ENCODE measurements at places on chromosomes 13 and 19.

DNA sequence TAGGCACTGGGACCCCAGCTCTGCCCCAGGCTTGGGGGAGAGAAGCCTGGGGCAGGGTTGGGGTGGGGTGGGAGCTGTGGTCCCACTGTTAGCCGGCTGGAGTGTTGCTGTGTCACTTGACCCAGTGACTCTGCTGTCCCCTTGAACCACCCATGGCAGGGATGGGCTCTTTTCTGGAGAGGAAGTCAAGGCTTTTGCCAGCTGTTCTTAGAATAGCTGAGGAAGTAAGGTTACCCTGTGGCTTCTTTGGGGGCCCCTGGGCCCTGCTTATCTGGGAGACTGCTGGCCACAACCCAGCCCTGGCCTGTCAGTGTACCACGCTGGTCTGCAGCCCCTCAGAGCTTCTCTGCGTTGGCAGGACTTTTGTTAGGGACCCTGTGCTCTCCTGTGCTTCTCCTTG lies 9.1 kb downstream of the PNPLA6 start:
- no peak for DNase-seq

DNA sequence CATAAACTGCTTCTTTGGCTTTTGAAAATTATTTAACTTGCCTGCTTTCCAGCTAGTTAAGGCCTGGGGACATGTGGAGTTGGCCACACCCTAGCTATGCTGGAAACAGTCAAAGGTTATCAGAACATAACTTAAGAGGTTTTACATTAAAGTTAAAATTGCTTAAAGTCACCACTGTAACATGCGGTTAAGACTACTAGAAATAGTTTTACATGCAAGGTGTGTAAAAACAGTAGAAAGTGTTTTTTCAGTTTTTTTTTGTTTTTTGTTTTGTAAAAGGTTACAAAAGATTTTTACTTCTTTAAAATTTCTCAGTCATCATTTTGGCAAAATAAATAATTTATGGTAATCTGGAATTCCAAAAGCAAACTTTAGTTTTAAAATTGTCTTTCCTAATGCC lies 763.1 kb downstream of the UQCRFS1 start:
- DNase-seq: no peak

GRCh38 chr13:65763811-65764210 lies 1466.3 kb downstream of the PCDH9 start:
- DNase-seq: no peak

DNA sequence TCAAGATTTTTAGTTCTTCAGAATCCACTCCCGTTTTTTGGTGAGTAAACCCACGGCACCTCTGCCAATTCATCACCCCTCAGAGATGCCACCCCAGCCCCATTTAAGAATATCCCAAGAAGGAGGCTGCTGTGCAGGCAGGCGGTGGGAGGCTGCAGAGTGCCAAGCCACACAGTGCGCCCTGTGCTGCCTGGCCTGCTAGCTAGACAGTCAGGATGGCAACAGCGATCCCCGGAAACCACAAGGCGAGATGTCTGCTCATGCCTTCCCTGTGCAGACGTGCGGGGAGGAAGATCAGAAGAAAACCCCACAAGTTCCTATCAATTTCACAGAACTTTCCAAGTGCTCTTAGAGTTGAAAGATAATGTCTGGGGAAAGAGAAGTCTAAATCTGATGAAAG lies 64.8 kb upstream of the GPR183 start:
- DNase-seq: no peak

GRCh38 chr19:5804516-5805461 lies at the start of gene NRTN:
Gene NRTN (plus strand): TSS chr19:5805067. CDS start chr19:5824166, 19,099 bp downstream.
- DNase-seq: peak; percentile 80

DNA sequence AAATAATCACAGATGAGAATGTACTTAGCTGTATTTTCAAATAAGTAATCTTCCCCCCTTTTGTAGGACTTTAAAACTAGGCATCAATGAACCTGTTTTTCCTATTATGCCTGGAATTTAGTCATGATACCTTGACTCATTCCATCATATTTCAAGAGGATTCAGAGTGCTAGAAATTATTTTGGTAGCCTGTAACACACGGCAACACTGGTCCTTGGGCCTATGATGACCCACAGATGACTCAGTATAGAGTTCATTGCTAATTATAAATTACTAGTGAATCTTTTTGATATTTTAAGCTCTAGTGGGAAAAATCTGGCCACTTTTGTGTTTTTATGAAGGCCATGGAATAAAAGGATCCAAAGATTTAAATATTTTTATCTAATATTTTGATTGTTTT lies 26.0 kb upstream of the GARRE1 start:
- DNase-seq: no peak

- peak; percentile 83 for DNase-seq
These were observed 16.0 kb upstream of the SEMA6B start for GRCh38 chr19:4575267-4576015.

DNA sequence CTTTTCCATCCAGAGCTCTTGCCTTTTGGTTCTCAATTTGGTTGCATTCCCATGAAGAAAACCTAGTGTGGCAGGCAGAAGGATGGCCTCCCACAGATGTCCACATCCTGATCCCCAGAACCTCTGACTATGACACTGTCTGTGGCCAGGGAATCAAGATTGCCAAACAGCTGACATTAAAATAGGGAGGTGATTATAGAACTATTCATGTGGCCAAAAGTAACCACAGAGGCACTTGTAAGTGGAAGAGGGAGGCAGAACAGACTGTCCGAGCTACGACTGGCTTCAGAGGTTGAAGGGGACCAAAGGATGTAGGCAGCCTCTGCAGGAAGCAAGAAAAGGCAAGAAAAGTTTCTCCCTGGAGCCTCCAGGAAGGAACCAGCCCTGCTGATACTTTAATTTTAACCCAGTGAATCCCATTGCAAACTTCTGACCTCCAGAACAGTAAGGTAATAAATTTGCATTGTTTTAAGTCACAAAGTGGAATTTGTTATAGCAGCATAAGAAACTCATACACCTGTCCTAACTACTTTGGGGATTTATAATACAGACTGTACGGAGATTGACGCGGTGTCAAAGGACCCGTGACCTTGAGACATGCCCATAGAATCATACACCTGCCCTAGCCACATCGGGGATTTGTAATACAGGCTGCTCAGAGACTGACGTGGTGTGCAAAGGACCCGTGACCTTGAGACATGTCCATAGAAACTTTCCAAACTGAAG lies 106.5 kb downstream of the ATP11A start:
- no peak for DNase-seq

- no peak for DNase-seq
These were observed 5.8 kb upstream of the TLE2 start for GRCh38 chr19:3034656-3035541.

- DNase-seq: no peak
These were observed 95.6 kb upstream of the ZNF98 start for GRCh38 chr19:22517496-22518411.

- no peak for DNase-seq
These were observed 19.2 kb downstream of the SIGLEC7 start for GRCh38 chr19:51161266-51161665.

DNA sequence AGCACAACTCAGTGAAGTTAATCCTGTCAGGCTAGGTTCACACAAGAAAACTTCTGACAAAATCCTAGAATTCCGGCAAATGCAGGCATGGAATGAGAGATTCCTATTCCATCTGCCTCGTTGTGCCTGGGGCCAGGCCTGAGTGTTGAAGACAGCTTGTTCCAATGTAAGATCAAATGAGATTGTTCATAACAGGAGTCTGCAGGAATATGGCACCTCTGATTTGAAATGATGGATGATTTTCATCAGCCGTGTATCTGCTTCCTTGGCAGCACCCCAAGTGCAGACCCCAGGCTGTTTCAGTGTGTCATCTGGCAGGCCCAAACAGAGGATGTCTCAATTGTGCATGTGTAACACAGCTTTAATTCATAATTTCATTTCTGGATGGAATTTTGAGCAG lies 35.3 kb upstream of the SACS start:
- DNase-seq: no peak

DNA sequence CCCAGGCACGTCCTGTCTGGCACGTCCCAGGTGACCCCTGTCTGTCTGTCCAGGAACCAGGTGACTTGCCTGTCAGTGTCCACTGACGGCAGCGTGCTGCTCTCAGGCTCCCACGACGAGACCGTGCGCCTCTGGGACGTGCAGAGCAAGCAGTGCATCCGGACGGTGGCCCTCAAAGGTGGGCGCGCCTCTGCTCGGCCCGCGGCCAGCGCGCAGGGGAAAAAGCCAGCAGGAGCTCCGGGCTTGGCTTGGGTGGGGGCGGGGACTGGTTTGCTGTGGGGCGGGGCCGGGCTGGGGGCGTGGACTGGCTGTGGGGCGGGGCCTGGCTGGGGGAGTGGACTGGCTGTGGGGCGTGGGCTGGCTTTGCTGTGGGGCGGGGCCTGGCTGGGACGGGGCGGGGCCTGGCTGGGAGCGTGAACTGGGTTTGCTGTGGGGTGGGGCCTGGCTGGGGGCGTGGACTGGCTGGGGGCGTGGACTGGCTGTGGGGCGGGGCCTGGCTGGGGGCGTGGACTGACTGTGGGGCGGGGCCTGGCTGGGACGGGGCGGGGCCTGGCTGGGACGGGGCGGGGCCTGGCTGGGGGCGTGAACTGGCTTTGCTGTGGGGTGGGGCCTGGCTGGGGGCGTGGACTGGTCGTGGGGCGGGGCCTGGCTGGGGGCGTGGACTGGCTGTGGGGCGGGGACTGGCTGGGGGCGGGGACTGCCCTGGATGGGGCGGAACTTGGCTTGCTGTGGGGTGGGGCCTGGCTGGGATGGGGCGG lies 7.2 kb downstream of the WDR18 start:
- DNase-seq: no peak

DNA sequence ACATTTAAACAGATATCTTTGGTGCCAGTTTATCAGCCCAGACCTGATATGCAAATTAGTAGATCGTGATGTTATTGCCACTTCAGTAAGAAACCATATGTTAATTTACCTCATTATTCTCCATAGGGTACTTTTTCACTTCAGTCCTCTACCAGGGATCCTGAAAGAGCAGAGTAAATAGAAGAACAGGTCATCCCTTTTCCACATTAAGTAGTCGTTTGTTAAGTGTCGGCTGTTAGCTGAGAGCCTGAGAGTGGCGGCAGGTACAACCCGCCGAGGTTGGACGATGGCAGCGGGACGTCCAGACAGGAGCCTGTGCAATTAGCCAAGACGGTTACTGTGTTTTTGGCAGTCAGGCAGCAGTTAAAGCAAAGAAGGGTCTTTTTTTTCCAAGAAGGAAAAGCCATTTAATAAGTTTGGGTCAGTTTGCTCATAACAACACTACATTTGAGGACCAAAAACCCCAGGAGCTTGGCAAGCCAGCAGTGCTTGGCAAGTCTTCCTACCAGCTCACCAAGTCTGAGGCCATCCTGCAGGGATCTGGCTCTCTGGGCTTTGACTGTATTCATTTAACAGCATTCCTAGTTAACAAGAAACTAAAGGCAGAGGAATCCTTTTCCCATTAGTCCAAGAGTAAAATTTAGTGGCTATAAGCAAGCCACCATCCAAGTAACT lies 231.8 kb downstream of the SHISA2 start:
- no peak for DNase-seq

- DNase-seq: no peak
These were observed 236.7 kb upstream of the SLITRK1 start for GRCh38 chr13:84118839-84119409.

DNA sequence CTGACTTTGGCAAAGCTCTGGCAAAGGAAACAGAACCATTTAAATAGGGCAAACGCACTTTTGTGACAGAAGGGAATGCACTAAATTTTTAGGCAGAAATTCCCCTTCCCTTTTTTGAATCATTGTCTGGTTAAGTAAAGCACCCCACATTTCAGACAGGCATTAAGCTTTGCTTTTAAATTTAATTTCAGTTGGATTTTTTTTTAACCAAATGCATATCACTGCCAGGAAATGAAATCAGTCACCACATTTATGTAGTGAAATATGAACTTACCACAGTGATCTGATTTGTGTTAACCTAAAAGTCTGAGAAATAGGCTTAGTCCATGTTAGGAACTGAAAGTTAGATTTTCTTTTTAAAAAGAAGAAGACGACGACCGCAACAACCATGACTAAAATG lies 10.8 kb downstream of the GPR183 start:
- DNase-seq: no peak

DNA sequence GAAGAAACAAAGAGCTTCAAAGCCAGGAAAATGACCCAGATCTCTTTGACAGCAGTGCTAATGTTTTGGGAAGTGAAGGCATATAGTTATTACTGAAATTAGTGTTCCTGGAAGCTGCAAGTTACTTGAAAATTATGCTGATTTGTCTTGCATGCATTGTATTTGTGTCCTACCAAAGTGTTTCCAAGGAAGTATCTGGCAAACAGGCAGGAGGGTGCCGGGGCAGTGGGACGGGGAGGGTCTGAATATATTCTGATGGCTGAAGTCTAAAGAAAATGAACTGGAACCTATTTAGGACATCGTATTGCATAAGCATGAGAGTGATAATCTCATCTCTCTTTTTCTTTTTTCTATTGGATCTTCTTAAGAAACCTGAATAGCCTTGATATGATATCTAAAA lies 9.0 kb downstream of the RNASEH2B start:
- DNase-seq: no peak

DNA sequence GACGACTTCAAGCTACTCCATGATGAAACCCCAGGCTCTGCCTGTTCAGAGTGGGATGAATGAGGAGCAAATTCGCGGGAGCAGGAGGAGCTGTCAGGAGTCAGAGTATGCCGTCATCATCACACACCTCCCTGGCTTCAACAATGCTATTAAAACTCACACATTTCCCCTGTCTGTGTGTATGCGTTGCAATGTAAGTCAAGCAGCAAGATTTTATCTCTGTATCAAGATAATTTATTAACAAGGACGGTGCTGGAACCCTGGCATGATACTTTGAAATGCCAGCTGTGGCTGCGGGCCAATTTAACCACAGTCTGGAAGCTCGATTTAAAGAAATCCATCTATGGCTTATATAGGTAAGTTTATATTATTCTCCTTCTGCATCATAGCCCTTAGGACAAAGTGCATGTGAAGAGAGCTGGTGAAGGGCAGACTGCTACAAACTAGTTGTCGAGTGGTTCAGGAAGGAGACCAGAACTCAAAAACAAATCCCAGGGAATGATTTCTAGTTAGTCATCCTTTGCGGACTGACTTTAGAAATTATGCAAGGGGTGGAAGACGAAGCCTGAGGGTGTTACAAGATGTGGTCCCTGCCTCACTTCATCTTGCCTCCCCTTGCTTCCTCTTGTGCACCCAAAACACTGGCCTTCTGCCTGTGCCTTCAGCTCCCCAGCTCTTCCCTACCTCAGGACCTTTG lies 486.5 kb downstream of the COG6 start:
- no peak for DNase-seq

- DNase-seq: no peak
These were observed 9.6 kb upstream of the HTR2A start for GRCh38 chr13:46906405-46906804.

DNA sequence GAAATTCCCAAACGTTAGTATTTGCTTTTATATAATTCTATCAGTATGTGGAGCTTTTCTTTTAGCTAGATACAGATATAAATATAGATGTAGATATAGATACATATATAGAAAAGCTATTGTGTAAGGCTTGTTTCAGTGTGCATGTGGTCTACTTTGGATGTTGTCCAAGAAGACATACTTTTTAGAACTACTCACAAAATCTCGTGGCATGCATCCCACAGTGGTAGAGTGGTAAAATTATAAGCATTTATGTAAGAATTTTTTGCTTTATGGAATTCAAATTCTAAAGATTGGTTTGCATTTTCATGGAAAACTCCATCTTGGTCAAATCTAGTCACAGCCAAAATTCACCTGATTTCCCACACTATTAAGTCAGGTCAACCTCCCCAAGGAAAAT lies 880.4 kb downstream of the EFNB2 start:
- no peak for DNase-seq

GRCh38 chr13:113787694-113788093 lies 28.7 kb downstream of the TMEM255B start:
- no peak for DNase-seq

- DNase-seq: no peak
These were observed 250.3 kb upstream of the ATXN8OS start for GRCh38 chr13:69857183-69857821.

All from 8988T (cell line).